ENCODE measurements at places on chromosomes 4 and X.

DNA sequence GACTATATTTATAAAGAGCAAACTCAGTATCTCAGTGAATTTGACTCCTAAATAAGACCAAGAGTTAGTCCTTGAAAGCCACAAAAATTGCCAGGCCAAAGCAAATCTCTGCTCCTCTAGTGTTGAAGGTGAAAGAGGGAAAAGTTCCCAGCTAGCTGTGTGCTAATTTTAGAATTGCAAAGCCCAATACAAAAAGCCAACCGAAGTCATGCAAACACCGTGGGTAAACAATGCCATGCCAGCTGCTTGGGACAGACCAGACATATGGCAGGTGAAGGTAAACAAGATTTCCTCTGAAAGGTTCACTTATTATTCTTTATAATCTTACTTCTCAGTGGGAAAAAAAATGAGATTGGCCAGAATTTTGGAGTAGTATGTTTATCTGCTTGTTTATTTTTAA lies 80.5 kb upstream of the LNX1 start:
- DNase-seq: no peak

GRCh38 chr4:106615961-106616360 lies 247.4 kb upstream of the GIMD1 start:
- no peak for DNase-seq

- no peak for DNase-seq
Observed at GRCh38 chr4:153387981-153388380, 43.5 kb downstream of the MND1 start.

DNA sequence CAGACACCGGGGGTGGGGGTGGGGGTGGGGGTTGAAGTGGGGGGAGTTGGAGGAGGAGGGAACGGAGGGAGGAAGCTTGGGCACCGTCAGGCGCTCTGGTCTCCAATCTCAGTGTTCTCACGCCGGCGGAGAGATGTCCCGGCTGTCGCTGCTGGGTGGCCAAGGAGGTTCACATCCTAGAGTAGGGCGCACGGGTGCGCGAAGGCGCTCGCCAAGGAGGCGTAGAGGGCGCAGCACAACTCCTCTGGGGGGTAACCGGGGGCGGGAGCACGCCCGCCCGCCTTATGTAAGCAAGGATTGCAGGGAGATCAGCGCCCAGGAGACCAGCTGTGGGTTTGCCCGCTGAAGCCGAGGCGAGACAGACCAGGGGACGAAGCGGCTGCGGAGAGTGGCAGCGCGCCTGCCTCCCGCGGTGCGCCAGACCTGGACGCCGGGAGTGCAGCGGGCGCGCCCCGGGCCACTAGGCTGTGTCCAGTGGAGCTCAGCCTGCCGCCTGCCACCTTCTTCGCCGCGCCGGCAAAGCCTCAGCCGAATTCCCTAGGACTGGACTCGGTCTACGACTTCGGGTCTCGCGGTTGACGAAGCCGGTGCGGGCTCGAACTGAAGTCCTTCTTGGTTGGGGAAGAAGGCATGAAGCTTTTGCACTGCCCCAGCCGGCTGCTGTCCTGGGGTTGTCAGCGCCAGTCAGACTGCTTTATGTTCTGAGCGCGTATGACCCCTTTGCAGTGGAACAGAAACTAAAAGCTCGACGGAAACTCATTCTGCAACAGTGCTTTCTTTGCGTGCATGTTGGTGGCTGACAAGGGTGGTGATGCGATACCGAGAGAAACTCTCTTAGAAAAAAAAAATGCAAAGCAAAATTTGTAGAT lies 707 bp upstream of the UNC5C start:
- no peak for DNase-seq

DNA sequence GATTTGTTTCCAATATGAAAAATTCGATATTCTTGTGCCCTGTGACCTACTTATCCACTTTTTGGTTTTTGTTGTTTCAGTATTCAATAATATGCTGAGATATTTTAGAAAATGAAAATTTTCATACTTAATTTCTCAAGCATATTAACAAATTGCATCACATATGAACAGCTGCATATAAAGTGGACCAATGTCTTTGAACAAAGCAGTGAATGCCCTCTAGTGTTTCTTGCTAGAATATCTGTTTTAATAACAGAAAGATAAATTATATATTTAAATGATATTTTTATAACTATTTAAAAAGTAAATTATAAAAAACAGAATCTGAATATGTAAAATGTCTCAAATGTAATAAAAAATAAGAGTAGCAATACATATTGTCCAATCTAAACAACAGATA lies 31.7 kb upstream of the INTU start:
- no peak for DNase-seq

DNA sequence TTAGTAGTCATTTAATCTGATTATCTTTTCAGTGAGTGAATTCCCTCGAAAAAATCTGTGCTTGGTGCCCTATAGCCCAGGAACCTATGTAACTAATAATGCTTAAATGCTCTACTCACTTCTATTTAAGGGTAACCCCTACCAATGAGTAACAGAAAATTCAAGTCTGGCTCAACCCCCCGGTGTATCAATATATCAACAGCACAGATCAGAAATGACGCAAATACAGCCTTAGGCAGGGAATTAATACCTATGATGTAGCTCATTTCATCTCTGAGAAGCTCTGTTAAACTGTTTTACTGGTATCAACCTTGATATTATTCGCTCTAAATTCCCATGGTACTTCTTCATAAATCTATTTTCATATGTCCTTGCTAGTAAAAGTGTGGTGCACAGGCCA lies 28.6 kb downstream of the PDGFC start:
- no peak for DNase-seq

All from KG1 (cell line).